ENCODE measurements at places on chromosomes 12 and 14.

DNA sequence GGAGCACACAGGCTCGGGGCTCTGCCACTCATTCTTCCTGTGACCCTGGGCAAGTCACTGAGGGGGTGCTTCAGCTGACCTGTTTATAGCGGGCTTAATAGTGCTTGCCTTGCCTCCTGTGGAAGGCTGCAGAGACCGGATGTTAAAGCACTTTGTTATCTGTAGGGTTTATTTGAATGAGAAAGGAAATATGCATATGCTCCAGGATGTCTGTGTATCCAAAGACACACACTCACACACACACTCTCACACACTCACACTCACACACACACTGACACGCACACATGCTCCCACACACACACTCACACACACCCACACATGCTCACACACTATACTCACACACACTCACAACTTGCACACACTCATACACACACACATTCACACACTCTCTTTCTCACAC, 56.1 kb upstream of the DDX11 start:
- no peak for DNase-seq

GRCh38 chr14:54362089-54362504, 34.7 kb upstream of the CDKN3 start:
- no peak for DNase-seq

DNA sequence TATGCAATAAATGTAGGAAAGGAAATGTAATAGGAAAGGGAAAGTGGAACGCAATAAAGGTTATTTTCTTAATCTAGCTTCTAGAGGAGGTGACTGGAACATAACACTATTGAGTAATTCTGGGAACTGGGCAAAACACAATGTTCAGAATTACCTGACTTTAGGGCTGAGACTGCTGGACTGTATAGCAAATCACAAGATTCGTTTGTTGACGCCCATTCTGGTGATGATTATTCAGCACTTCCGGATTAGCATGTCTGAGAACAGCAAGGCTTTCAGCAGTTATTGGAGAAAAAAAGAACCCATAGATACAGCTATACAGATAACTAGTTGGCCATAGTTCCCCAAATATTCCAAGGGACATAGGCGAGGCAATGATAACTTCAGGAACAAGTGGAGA, 2.3 kb upstream of the KLRD1 start:
- no peak for DNase-seq

GRCh38 chr14:54085232-54085761, 128.7 kb upstream of the BMP4 start:
- DNase-seq = no peak

DNA sequence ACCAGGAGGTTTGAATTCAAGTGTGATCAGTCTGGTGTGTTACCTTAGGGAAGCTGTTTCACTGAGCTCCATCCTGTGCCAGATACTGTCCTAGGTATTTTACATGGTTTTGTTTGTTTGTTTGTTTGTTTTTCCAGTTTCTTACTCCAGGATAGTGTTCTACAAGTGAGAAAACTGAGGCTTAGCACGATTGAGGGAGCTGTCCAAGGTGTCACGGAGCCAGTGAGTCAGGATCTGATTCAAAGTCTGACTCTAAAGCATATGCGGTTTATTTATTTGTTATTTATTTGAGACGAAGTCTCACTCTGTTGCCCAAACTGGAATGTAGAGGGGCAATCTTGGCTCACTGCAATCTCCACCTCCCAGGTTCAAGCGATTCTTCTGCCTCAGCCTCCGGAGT, 79.7 kb upstream of the GNG2 start:
- DNase-seq = no peak

Measured in DMS79 treated with DMSO at 0.1 percent for 48 hours (cell line).